ENCODE measurements at places on chromosomes 6 and 20. TPM values are rescaled to one million over a fixed set of nuclear protein-coding genes. Genes with fewer than 3 reads are reported as not detected.
A peak's percentile ranks its signal among the peaks of the same experiment; 100 is the strongest.

DNA sequence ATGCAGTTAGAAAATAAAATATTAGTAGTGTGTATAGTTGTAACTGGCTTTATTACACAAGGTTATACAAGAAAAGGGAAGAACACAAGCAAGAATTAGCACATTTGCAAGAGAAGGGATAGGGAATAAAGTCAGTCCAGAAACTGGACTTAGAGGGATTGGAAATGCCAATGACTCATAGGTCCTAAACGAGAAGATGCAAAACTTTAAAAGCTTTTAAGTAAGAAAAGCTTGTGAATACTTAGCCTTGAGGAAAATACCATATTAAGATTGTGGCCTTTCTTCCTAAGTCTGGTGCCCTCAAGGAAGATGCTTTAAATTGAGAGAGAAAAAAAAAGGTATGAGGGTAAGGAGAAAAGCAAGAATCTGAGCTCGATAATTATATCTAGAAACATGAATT is 102.3 kb upstream of the MCHR2 start:
- DNase-seq = no peak

- DNase-seq = no peak
Measured at GRCh38 chr6:162970246-162970645, 242.5 kb downstream of the PACRG start.

DNA sequence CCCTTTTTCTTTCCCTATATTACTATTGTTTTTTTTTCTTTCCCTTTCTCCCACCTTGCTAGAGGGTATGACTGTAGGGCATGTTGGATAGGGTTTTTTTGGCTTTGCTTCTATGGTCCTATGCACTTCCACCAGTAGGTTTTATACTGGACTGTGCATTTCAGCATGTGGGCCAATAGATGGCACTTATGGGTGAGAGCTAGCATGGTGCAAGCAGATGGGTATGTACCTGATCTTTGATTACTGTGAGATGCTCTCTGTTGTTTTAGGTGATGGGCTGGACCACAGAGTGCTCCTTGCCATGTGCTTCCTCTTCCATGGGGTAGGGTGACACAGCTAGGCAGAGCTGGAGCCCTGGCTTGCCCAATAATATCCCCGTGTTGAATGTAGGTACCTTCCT is 128.5 kb upstream of the CHD6 start:
- no peak for DNase-seq

- DNase-seq = no peak
Measured at GRCh38 chr6:90859056-90859455, 272.2 kb upstream of the MAP3K7 start.

DNA sequence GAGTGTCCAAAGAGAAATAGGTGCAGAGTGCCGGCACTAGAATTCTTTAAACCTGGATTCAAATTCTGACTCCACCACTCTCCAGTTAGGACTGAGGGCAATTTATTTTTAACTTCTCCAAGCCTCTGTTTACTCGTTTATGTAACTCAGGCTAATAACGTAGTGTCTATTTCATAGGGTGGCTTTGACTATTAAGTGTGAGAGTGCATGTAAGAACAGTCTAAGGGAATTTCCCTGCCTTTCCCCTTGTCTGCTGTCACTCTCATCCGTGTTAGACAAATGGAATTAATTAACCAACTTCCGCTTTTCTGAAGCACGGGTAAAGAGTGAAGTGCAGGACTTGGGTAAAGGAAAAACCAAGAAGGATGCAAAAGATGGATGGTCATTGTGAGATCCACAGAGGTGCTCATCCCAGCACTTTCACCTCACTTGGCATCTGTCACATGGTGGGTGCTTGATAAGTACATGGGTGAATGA is 4.1 kb upstream of the ZKSCAN8 start:
- DNase-seq = no peak

DNA sequence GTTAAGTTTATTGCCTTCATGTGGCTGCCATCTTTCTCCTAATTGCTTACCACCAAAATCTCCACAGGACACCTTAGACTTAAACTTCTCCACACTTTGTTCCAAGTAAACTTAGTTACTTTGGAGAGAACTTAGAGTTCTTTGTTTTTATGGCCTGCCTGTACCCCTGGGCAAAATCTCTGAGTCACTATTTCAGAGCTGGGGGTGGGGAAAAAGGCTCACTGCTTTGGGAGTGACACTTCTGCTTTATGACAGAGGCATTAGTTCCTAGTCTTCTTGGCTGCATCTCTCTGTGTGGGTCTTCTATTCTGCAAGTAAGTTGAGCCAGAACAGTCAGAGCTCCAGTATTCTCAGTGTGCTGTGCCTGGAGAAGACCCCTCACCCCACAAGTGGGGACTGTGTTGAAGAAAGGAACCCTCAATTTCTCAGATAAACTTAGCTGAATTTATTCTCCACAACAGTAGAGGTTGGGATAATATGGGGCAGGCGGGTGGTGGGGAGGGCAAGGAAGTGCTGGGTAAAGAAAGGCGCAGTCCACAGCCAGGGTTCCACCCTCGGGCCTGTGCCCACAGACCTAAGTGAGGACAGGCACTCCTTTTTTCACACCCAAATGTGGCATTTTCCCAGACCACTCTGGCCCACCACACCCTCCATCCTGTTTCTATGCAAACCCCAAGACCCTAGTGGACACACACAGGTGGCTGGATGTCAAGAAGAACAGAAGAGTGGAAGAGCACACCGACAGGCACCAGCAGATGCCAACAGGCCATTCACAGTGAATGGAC is 636.6 kb upstream of the MAN1A1 start:
- no peak for DNase-seq

- DNase-seq = no peak
Measured at GRCh38 chr6:130409418-130410100, 43.7 kb downstream of the TMEM200A start.

GRCh38 chr6:37205175-37205996 is 35.4 kb downstream of the PIM1 start:
- no peak for DNase-seq

- DNase-seq = no peak
Measured at GRCh38 chr6:20112241-20112640, 100.0 kb downstream of the MBOAT1 start.

GRCh38 chr6:158706369-158706982 is 56.6 kb downstream of the SYTL3 start:
- peak; percentile 62 for DNase-seq

DNA sequence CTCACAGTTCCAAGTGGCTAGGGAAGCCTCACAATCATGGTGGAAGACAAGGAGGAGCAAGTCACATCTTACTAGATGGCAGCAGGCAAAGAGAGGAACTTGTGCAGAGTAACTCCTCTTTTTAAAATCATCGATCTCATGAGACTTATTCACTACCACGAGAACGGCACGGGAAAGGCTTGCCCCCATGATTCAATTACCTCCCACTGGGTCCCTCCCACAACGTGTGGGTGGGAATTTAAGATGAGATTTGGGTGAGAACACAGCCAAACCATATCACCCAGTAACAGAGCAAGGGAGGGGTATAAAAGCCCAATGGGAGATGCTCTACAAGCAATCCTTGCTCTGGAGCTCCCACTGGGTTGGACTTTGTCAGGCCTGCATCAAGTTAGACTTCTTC is 80.4 kb downstream of the JPH2 start:
- DNase-seq = no peak

DNA sequence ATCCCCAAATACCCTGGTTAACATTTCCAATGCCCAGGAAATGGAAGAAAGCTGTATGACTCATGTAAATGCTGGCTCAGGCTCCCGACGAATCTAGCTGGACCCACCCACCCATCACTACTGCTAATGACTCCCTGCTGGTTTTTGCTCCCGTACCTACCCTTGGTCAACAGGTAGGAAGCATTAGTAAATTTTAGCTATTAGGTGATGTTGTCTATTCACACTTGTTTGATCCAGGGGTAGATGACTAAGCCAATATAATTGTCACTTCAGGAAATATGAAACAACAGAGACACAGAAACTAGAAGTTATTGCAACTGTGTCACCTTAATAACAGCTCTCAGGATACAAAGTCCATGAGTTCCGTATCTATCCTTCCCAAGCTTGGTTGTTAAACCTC is 94.4 kb upstream of the BEND6 start:
- no peak for DNase-seq

LPA gene
- 2.5 TPM for total RNA-seq

C6orf163 gene
- total RNA-seq = 7.7 TPM

ADGRB3 gene
- total RNA-seq = 6.7 TPM

ARFGEF3 gene
- 40.1 TPM for total RNA-seq

CRNKL1 gene
- total RNA-seq = 18.7 TPM

ARMH2 gene
- total RNA-seq = not detected

GPLD1 gene
- 6.2 TPM for total RNA-seq

CCN5 gene
- 1.1 TPM for total RNA-seq

CAGE1 gene
- total RNA-seq = not detected

XKR7 gene
- 0.05 TPM for total RNA-seq

PGM3 gene
- 25.3 TPM for total RNA-seq

BACH2 gene
- 4.3 TPM for total RNA-seq
